ENCODE measurements at places on chromosomes 3 and 15. TPM values are rescaled to one million over a fixed set of nuclear protein-coding genes. Genes with fewer than 3 reads are reported as not detected.

CCR3 gene
- total RNA-seq = not detected

CCR5 gene
- 0.57 TPM for total RNA-seq

BMF gene
- total RNA-seq = 7.5 TPM

SLC12A1 gene
- total RNA-seq = not detected

HTR3C gene
- not detected for total RNA-seq

MON1A gene
- 11.7 TPM for total RNA-seq

CTXN2 gene
- total RNA-seq = not detected

C3orf49 gene
- not detected for total RNA-seq

TTLL13 gene
- not detected for total RNA-seq

CYP1A1 gene
- total RNA-seq = 0.47 TPM

APOD gene
- 392 TPM for total RNA-seq

SHC4 gene
- 2.2 TPM for total RNA-seq

IQCF5 gene
- not detected for total RNA-seq

MUC20 gene
- total RNA-seq = 7.7 TPM

CLDN1 gene
- 0.50 TPM for total RNA-seq

ZNF639 gene
- 62.1 TPM for total RNA-seq

TRIM71 gene
- total RNA-seq = not detected

SCG5 gene
- total RNA-seq = 4.8 TPM

ATP2B2 gene
- 0.27 TPM for total RNA-seq

HESX1 gene
- total RNA-seq = not detected

LSAMP gene
- total RNA-seq = 3.1 TPM

MST1R gene
- 1.2 TPM for total RNA-seq

GPR62 gene
- not detected for total RNA-seq

CFAP92 gene
- 0.96 TPM for total RNA-seq

MESP2 gene
- total RNA-seq = not detected

RASGRP1 gene
- 0.16 TPM for total RNA-seq

CXCR6 gene
- 0.54 TPM for total RNA-seq

CYP11A1 gene
- 3.7 TPM for total RNA-seq

ZNF80 gene
- not detected for total RNA-seq

JMJD7 gene
- total RNA-seq = 12.8 TPM

TGM5 gene
- 0.31 TPM for total RNA-seq

CSK gene
- total RNA-seq = 8.4 TPM

IL16 gene
- total RNA-seq = 35.2 TPM

CLSTN2 gene
- total RNA-seq = 8.7 TPM

DNAH1 gene
- total RNA-seq = 5.8 TPM

POPDC2 gene
- 51.4 TPM for total RNA-seq

SERPINI2 gene
- not detected for total RNA-seq

ZNF717 gene
- 10.8 TPM for total RNA-seq

FAM3D gene
- 33.2 TPM for total RNA-seq

AADAC gene
- total RNA-seq = not detected

CACNA1D gene
- total RNA-seq = 3.1 TPM

ISY1 gene
- 22.6 TPM for total RNA-seq

C3orf22 gene
- not detected for total RNA-seq

SIAH2 gene
- total RNA-seq = 36.1 TPM

HTR3E gene
- total RNA-seq = not detected

CSPG4 gene
- 166 TPM for total RNA-seq

FGF7 gene
- total RNA-seq = 73.2 TPM

Data from gastroesophageal sphincter (tissue), 4 donors.